Activated B cell treated with CpG ODN at 0.5 μM for 24 hours (primary cell): ENCODE measurements at places on chromosomes 5 and 9.

DNA sequence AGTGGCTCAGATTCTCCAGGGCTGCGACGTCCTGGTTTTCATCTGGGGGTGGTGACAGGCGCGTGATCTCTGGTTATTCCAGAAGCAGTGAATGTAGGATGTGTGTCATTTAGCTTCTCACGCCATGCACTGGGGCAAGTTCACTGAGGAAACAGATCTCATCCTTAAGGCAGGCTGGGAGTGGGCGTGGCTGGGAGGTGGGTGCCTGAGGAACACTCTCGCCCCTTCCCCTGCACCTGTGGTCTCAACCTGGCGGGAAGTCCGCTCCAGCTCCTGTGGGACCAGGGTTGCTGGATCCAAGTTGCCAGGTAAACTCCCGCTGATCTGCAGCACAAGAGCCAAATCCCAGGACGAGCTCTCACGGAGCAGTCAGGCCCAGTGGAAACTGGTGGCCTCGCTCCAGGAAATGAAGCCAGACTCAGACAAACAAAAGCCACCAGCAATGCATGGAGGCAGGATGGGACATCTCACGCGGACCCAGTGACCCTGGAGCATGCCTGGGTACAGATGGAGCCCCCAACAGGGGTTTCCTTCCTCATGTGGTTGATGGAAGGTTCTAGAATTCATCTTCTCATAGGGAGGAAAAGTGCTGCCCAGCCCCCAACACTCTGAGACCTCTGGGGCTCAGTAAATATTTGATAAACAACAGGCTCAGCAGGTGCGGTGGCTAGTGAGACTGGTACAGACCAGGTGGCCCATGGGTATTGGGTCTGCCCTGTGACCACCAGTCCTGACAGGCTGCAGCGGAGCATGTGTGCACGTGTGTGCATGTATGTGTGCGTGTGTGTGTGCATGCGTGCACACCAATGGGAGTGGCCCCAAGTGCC, 16.3 kb upstream of the SLC12A7 start:
- DNase-seq, result no peak

- no peak for DNase-seq
Observed at GRCh38 chr5:103862398-103862797, 299.8 kb upstream of the NUDT12 start.

GRCh38 chr5:123227216-123227615, 138.2 kb downstream of the PRDM6 start:
- DNase-seq, result no peak

DNA sequence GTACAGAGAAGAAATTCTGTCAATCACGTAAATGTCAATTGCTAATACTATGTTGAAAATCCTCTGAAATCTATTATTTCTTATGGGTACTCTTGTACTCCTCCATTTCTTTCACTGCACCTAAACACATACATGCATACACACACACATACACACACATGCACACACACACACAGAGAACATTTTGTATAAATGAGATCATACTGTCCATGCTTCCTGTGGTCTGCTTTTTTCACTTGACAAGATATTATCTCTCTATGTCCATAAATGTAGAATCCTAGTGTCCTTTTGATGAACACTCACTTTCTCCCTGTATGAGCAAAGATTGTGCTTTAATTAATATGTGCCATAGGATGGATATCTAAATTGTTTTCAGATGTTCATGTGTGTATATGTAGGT, 32.7 kb upstream of the TLR4 start:
- no peak for DNase-seq

DNA sequence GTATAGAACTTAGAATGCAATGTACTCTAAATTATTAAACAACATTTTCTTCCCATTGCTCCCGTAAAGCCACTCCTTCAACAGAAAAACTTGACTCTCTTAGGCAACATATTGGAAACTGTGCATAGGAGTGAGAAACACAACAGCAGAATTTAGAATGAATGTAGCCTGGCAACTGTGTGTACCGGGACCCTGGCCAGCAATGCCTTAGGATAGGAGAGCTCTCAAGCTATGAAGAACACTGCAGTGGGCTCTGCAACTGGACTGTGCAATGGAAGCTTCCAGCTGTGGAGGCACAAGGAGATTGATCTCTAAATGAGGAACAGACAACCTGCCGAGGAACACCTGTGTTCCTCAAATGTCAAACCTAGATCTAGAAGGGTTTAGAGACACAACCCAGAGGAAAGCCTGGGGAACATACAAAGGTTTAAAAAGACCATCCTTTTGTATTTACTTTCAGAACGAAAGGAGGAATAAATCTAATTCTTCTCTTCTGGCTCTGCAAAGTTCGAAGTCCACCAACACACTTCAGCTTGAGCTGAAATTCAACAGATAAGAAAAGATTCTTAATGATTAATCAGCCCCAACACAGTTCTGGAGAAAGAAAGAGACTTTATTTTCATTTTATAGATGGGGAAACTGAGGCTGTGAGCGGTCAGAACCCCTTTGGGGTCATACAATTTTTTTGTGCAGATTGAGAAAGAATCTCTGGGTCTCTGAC, 51.5 kb upstream of the ARL15 start:
- no peak for DNase-seq

DNA sequence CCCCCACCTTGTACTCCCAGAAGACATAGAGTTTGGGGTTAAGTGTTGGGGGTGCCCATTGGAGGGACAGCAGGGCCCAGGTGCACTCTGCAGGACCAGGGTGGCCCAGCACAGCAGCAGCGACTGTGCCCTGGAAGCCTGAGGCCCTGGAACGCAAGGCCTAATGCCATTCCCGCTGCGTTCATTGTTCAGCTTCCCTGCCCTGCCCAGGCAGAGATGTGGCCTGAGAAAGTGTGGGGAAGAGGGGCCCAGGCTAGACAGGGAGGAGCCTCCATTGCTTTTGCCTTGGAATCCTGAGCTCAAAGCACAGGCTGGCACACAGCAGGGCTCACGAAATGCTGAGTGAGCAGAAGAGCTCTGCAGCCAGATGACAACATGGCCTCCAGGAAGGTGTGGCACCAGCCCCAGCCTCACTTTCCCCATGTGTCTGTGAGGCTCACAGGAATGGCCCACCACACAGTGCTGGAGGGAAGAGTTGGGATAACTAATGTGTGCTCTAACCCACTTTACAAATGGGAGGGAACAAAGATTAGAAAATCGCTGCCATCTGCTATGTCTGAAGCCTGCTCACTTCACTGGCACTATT, 19.4 kb downstream of the S1PR3 start:
- no peak for DNase-seq

GRCh38 chr5:12013351-12013750, 109.1 kb upstream of the CTNND2 start:
- DNase-seq, result no peak

DNA sequence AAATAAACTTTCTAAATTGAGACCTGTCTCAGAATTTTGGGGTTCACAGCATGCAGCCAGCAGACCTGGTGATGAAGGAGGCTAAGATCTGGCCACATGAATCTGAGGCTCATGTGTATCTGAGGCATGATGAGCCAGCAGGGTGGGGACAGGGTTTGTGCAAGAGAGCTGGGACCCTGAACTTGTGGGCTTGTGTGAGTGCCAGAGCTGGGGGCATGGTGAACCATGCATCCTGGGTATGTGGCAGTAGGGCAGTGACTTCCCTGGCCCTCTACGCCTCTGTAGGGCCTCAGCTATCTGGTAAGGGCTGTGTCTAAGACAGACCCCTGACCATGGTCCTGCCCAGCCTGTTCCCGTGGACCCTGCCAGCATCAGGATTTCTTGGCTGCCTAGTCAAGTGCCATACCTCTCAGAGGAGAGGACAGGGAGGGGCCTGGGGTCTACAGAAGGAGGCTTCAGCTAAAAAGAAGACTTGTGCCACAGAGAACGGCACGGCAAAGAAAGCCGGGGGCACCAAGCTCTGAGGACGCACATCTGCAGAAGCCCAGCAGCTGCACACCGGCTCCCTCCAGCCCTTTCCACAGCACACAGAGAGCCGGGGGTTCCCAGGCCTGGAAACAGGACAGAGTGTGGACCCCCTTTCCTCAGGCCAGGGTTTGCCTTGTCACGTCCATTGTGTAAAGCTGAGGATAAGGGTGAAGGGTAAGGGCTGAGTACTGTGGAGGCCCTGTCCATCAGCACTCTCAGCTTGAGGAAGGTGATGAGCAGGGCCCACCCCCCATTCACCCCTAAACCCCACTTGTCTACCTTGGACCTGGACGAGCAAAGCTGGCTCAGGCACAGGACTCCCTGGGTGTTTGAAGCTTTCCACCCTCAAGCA, 130.1 kb downstream of the MRPL36 start:
- DNase-seq, result no peak

- no peak for DNase-seq
Observed at GRCh38 chr5:50564079-50564478, 102.4 kb upstream of the PARP8 start.

- no peak for DNase-seq
Observed at GRCh38 chr5:96279801-96280542, 153.1 kb downstream of the PCSK1 start.

- no peak for DNase-seq
Observed at GRCh38 chr5:103093727-103094126, 26.2 kb downstream of the GIN1 start.

GRCh38 chr9:75235632-75236031, 147.3 kb downstream of the OSTF1 start:
- DNase-seq, result no peak

GRCh38 chr9:38311382-38312270, 80.9 kb upstream of the ALDH1B1 start:
- no peak for DNase-seq

DNA sequence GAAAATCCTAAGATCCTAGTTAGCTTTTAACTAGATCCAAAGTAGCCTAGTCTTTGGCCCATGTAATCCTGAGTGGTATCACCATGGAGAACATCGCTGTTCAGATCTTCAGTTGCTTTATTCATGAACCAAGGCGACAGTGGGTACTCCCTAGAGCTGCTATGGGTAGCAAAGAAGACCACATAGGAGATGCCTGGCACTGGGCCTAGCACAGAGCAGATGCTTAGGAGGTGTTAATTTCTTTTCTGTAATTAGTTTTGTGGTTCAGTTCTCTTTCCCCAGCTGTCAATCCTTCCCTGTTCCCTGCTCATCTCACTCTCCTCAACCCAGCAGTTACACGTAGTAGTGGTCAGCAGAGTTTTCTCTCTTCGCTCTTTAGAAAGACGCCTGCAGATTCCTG, 9.3 kb downstream of the CAST start:
- no peak for DNase-seq
